ENCODE measurements at places on chromosomes 12 and 14. TPM values are rescaled to one million over a fixed set of nuclear protein-coding genes. Genes with fewer than 3 reads are reported as not detected.

TWF1 gene
- polyA plus RNA-seq, result 49.8 TPM

KRT82 gene
- polyA plus RNA-seq, result not detected

PMCH gene
- polyA plus RNA-seq, result not detected

SLC6A12 gene
- polyA plus RNA-seq, result not detected

HOXC10 gene
- polyA plus RNA-seq, result 13.9 TPM

REP15 gene
- polyA plus RNA-seq, result 1.0 TPM

RTN1 gene
- polyA plus RNA-seq, result 0.36 TPM

PRPH gene
- not detected for polyA plus RNA-seq

GYS2 gene
- not detected for polyA plus RNA-seq

TAS2R10 gene
- polyA plus RNA-seq, result 0.17 TPM

ANKRD33 gene
- polyA plus RNA-seq, result not detected

ADGRD1 gene
- polyA plus RNA-seq, result 40.1 TPM

CACNA2D4 gene
- 0.39 TPM for polyA plus RNA-seq

AKAP5 gene
- 0.17 TPM for polyA plus RNA-seq

ABCD2 gene
- polyA plus RNA-seq, result not detected

ASPG gene
- polyA plus RNA-seq, result 0.12 TPM

LGR5 gene
- polyA plus RNA-seq, result 0.23 TPM

INHBE gene
- 23.1 TPM for polyA plus RNA-seq

TMCC3 gene
- not detected for polyA plus RNA-seq

PTCSC3 gene
- not detected for polyA plus RNA-seq

TAMALIN gene
- polyA plus RNA-seq, result 0.96 TPM

COPS7A gene
- polyA plus RNA-seq, result 200 TPM

MMP17 gene
- 12.7 TPM for polyA plus RNA-seq

RNASE3 gene
- polyA plus RNA-seq, result not detected

FBXO33 gene
- 7.3 TPM for polyA plus RNA-seq

CCDC175 gene
- polyA plus RNA-seq, result not detected

TDRD9 gene
- 2.2 TPM for polyA plus RNA-seq

CLEC2B gene
- 0.27 TPM for polyA plus RNA-seq

POLR3B gene
- 11.1 TPM for polyA plus RNA-seq

PPFIA2 gene
- polyA plus RNA-seq, result not detected

FGF6 gene
- not detected for polyA plus RNA-seq

LUM gene
- 677 TPM for polyA plus RNA-seq

PTHLH gene
- polyA plus RNA-seq, result 0.10 TPM
